Activated T-helper 9 cell treated with anti-CD3 and anti-CD28 coated beads, Interleukin-2, amount 50 U/mL, for 16 hours (primary cell): ENCODE measurements at places on chromosomes 4 and X.

GRCh38 chrX:9611436-9612145 is 146.7 kb downstream of the TBL1X start:
- DNase-seq = no peak

DNA sequence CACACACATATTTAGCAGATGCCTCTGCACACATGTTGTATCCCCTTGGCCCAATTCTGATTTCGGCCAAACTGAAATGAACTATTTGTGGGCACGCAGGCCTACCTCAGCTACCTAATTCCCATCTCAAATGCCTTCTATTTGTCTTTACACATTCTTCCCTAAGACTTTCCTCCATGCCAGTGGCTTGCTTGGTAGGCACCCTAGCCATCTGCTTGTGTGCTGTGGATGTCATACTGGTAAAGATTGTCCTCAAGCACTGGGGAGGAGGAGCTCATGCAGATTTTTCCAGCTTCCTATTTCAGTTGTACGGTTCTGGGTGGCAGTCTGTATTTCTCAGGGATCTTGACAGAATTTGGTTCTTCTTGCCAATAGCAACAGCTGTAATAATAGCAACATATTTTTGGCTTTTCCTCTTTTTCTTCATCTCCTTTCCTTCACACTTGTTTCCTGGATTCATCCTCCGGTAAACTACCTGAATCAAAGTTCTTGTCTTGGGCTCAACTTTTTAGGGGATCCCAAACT is 514.3 kb downstream of the ADGRL3 start:
- no peak for DNase-seq

- DNase-seq = no peak
These were observed 165.6 kb downstream of the PTTG2 start for GRCh38 chr4:38125816-38126215.

DNA sequence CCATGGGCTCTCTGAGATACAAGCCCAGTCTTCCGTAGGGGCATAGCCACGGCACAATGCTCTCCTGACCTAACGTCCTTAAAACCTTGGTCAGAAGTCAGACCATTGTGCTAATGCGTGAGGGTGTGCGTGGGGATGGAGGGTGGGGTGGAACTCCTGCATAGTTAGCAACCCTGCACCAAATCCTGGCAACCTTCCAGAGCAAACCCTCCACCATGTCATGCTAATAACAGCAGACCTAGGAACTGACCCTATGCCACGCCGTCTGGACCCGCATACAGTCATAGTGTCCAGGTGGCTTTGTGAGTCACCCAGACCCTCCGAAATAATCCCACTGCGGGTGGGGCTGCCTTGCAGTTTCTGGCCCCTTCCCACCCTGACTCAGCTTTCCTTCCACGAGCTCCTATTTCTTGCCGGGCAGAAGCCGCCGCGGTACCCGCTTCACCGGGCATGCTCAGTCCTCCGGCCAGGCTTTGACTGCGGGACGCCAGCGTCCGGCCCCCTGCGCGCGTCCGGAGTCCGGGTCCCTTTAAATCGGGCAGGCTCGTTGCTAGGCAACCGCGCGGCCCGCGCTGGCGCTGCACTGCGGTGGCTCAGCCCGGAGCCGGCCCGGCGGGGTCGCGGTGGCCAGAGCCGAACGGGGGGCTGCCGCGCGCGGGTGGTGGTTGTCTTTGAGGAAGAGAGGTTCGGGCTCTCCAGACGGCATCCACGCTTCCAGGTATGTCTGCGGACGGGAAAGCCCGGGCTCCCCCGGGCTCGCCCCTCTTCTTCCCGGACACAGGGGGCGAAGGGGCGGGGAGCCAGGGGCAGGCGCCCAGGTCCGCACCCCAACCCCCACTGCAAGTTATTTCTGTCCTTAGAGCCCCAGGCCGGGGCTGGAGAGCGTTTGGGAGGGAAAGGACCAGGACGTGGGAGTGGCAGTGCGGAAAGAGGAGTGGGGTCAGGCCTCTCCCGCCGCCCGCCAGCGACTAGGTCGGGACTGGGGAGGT is at the start of gene CCDC160:
CCDC160 (plus strand) TSS at position 557 of the 989 bp plus-strand sequence. CDS start 7,619 bp downstream, outside the sequence.
- DNase-seq = no peak

DNA sequence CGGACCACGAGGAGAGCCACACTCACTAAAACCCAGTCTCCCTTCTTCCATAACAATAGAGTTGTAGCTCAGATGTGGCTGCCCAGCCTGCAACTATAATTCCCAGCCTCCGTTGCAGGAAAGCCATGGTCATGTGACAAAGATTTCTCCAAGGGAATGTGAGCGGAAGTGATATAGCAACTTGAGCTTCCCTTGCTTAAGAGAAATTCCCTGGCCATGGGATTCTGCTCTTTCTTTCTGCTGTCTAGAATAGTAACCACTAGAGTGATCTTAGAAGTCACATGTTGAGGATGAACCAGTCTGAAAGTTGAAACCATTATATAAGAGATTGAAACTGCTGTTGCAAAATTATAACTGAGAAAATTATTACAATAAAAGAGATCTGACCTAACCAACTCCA is 86.4 kb upstream of the MED14 start:
- DNase-seq = no peak

DNA sequence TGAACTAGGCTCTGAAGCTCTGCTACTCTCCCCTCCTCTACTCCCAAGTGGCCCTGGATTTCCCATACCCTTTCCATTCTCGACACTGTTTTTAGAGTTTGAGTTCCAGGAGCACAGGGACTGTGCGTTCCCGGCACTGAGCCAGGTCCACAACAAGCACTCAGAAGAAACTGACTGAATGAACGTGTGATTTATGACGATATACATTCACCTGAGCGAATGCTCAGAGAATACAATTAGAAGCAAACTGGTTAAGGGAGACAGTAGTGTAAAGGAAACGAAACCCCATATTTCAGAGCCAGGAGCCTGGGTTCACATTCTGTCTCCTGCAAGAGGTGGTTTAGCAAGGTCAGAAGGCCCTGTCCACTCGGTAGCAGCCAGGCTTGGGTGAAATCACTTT is 1.4 kb upstream of the KIAA0232 start:
- DNase-seq = no peak

DNA sequence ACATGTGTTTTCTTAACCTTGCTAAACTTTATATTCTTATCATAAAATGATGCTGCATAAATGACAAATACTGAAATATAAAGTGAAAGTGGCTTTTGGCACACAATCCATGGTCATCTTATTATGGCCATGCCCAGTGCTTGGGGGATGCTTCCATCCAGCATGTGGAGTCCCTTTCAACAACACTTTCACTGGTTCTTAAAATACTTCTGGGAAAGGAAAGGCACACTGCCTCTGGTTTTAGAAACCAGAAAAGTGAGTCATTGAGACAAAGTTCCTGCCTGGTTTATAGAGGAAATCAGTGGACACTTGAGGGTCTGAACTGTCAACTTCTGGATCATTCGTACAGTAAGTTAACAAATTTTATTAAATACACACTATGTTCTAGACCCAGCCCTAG is 248.0 kb upstream of the ADAMTS3 start:
- no peak for DNase-seq

DNA sequence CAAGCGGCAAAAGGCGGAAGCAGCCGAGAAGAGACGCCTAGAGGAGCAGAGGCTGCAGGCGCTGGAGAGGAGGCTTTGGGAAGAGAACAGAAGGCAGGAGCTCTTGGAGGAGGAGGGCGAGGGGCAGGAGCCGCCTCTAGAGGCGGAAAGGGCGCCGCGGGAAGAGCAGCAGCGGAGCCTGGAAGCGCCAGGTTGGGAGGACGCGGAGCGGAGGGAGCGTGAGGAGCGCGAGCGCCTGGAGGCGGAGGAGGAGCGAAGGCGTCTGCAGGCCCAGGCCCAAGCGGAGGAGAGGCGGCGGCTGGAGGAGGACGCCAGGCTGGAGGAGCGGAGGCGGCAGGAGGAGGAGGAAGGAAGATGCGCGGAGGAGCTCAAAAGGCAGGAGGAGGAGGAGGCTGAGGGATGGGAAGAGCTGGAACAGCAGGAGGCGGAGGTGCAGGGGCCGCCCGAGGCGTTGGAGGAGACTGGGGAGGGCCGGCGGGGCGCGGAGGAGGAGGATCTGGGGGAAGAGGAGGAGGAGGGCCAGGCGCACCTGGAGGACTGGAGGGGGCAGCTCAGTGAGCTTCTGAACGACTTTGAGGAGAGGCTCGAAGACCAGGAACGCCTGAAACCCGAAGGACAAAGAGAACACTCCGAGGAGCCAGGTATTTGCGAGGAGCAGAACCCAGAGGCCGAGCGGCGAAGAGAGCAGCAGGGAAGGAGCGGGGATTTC is 72.9 kb downstream of the AASDH start:
- DNase-seq = no peak

GRCh38 chrX:111641969-111642368 is 39.0 kb upstream of the ALG13 start:
- DNase-seq = no peak

- no peak for DNase-seq
These were observed 73.1 kb downstream of the ADGRL3 start for GRCh38 chr4:61273233-61273632.

DNA sequence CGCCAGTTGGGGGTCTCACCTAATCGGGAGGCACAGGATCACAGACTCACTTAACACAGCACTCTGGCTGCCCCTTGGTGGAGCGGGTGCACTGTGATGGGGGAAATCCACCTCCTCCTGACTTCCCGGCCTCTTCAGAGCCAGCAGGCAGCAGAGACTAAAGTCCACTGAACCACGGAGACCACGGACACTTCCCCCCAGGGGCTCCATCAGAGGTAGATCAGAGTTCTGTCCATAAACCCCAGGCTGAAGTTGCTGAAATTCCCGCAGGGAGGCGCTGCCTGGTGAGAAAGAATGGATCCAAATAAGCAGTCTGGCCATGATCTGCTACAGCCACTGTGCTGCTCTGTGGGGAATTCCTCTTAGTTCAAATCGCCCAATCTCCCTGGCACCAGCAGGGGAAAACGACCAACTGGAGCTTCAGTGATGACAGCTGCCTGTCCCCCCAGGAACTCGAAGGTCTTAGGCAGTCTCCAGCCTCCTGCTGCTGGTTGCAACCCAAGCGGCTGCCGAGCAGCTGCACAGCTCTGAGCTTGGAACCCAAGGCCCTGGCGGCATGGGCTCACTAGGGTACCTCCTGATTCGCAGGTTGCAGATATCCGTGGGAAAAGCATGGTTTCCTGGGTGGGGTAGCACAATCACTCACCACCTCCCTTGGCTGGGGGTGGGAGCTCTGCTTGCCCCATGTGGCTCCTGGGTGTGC is 106.9 kb upstream of the DCAF12L2 start:
- DNase-seq = no peak

DNA sequence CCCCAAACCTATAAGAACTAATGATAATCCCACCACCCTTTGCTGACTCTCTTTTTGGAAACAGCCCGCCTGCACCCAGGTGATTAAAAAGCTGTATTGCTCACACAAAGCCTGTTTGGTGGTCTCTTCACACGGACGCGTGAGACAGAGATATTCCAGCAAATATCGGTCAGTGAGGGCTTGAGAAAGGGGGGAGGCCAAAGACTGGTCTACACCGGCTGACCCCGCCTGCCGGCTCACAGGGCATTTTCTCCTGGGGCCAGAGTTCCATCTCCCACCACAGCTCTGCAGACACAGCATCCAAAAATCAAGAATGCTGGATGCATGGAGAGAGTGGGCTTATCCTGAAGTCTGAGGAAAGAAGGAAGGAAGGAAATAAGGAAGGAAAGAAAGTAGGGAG is 176.0 kb downstream of the SHOX start:
- DNase-seq = no peak

DNA sequence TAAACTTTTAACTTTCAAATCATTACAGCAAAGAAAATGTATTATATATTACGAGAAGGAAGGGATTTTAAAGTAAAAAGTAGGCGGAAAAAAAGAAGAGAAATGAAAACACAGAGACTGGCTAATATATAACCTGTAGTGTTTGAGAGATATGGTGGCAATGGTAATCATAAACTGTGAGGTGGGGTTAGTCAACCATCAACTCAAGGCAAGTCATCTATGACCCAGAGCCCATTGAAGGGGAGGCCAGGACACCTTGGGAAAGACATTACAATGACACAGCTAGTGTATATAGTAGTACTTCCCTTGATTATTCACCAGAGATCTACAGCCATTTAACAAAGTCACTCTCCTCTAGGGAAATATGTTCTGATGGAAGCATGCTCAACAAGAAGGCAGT is 423.9 kb upstream of the PITX2 start:
- no peak for DNase-seq

GRCh38 chr4:55125087-55125721 is at the start of gene KDR:
Gene KDR, minus strand, starts transcription at chr4:55125595. Its CDS starts 302 bp downstream, at chr4:55125293.
- DNase-seq = no peak

- DNase-seq = no peak
These were observed 70.6 kb downstream of the ARFIP1 start for GRCh38 chr4:152850377-152850776.
